ENCODE measurements at places on chromosomes 7 and 10.

DNA sequence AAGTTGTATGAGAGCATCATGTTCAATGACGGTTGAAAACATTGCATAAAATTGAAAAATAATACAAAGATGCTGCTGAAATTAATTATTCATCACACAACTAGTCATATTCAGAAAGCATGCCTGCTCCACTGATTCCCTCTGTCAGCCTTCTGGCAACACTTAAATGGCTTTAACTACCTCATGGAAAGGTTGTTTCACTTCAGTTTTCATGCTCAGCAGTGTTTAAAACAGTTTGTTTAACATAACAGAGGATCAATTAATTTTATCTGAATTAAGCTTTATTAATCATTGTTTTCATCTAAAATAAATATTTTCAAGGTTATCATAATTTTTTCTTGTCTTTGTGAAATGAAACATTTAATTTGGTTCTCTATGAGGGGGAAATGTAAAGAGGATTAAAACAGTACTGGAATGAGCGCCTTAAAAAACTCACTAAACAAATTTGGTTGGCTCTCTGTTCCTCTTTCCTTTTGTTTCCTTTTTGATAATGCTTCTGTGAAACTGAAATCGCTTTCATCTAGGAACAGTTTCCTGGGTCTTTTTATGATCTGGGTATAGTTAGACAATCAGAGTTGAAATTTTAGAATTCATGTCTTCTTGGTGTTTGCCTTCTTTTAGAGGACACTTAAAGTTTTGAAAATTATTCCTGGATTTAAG is 427.4 kb downstream of the SH2D4B start:
- DNase-seq: no peak

DNA sequence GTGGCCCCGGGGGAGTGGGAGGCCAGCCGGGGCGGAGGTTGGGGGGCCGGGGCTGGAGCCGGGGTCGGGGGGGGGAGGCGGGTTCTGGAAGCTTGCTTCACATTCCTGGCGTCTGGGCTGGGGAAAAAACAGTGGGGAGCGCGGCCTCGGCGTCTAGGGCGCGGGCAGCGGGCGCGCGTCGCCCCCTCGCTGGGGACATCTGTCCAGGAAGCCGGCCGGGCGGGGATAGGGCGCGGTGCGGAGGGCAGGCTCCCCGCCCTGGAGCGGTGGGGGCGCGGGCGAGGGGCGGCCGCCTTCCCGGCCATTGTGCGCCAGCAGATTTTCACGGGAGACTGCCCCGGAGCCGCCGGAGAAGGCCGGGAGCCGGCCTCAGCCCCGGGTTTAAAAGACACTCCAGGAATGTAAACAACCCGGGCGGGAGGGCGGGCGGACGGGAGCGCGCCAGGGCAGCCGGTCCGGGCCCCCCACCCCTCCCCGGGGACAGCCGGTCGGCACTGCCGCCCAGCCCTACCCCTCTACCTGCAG is 1.4 kb downstream of the ZMIZ1 start:
- DNase-seq: no peak

DNA sequence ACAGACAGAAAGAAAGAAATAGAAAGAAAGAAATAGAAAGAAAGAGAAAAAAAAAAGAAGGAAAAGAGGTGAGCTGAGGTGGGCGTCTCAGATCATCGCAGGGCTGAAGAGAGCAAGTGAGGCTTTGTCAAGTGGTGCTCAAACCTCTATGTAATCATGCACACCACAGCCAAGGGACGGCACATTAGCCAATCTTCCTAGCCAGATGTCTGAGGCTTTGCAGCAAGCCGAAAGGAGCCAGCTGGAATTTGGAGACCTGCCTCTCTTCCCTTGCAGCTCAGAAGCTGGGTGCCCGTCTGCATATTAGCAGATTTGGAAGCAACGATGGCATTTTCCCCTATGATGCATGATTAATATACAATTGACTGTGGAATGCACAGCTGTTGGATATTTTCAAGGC is 52.5 kb downstream of the ADRA2A start:
- DNase-seq: no peak

GRCh38 chr10:46330894-46331293 is 44.1 kb downstream of the ANTXRL start:
- DNase-seq: no peak

GRCh38 chr7:127961786-127962453 is 69.3 kb downstream of the LRRC4 start:
- DNase-seq: no peak

- no peak for DNase-seq
These were observed 3.9 kb upstream of the CDK6 start for GRCh38 chr7:92840316-92840715.

GRCh38 chr7:112104120-112104519 is 102.1 kb downstream of the DOCK4 start:
- no peak for DNase-seq

GRCh38 chr7:116259871-116260440 is 49.6 kb downstream of the TES start:
- DNase-seq: no peak

DNA sequence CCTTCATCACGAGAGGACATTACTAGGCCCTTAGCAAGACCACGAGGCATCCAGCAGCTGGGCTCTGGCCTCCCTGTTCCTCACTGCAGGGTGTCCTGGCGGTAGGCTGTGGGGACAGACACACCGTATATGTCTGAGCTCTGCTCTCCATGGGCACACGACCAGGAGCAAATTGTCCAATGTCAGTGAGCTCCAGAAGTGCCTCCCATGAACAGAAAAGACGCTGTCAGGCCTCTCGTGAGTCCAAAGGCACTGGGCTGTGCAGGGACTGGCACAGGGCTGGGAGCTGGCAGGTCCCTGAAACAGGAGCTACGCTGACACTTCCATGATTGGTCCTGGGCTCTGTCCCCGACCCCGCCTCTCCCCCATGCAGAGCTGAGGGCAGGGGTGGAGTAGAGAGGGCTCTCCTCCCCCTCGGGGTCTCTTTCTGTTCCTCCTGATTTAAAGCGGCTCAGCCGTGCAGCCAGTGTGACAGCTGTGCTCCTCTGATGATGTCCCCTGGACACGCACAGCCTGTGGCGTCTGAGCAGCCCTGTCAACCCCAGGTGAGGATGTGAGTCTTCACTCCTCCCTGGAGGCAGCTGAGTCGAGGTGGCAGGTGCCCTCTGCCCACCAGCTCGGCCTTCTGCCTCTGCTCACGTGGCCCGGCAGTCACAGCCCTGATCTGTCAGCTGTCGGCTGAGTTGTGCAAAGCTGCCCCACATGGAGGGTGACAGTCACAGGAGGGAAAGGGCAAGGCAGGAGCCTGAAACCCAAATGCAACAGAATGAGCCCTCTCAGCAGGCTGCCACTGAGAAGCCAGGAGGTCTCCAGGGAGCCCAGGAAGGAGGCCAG is 13.0 kb downstream of the ANTXRL start:
- DNase-seq: no peak

DNA sequence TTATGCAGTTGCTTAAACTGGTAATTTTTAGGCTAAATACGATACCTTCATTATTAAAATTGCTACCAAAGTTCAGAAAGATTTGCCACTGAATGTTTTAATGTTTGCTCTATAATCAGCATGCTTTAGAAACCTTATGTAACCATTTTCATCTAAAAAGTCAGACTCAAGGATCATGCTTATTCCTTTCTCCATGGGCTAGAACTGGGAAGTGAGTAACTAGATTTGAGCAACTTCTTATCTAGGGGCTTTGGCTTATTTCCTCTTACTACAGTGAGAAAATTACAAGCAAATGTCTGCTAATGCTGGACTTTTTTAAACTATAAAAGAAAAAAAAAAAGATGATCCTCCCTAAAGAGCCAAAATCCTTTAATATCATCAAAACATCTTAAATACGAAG is 215.9 kb downstream of the CRPPA start:
- no peak for DNase-seq

DNA sequence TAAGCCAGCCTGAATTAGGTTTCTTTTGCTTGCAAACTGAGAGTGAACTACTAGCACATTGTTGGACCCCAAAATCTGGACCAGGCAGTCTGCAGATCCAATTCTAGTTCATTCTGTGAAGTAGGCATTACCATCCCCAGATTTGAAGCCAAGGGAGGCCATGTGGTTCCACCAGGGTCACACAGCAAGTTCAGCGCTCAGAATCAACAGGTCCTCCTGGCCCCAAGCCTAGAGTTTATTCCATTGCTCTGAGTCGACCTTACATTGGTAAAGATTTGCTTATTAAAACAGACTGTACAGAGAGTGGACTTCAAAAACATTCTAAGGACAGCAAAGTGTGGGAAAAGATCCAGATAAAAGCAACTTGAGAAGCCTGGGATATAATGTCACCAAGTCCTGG is 50.9 kb downstream of the AFAP1L2 start:
- no peak for DNase-seq

- DNase-seq: no peak
These were observed 99.5 kb upstream of the MXI1 start for GRCh38 chr10:110107887-110108286.

- no peak for DNase-seq
These were observed 290.7 kb downstream of the KLF6 start for GRCh38 chr10:3494131-3494837.

DNA sequence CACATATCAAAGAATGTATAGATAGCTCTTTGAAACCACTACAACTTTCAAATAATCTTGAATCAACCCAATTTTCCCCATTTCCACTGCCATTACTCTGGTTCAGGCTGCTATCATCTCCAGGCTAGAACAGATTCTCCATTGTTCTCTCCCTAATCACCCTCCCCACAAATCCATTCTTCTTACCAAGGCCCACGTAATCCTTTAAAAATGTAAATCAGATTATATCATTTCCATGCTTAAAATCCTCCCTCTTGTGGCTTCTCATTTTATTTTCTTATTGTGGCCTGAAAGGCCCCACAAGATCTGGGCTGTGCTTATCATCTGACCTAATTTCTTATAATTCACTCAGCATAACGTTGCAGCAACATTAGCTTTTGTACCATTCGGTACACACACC is 3.0 kb upstream of the PON1 start:
- no peak for DNase-seq

- no peak for DNase-seq
These were observed 30.1 kb downstream of the NUDCD3 start for GRCh38 chr7:44460325-44460724.

DNA sequence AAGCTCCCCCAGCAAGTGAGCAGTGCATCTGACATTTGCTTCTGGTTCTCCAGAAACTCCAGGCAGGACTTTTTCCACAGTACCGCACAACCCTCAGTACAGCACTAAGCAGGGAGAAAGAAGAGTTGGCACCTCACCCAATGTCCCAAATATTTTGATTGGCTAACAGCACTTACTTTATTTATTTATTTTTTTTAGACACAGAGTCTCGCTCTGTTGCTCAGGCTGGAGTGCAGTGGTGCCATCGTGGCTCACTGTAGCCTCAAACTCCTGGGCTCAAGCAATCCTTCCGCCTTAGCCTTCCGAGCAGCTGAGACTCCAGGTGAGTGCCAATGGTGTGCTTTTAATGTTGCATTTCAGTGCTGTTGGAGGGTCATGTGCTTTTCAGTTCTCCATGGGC is 200.3 kb upstream of the ZMIZ1 start:
- DNase-seq: no peak

DNA sequence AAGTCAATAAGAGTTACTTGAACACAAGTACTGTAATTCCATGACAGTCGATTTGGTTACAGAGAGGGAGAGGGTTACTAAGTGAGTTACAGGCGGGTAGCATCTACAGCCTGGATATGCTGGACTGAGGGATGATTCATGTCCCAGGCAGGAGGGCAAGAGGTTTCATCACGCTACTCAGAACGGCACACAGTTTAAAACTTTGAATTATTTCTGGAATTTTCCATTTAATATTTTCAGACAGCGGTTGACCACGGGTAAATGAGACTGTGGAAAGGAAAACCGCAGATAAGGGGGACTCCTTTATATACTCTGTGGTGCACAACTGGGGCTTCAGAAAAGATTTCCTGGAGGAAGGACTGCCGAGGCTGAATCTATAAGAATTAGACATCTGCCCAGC is 25.7 kb upstream of the LRRC4 start:
- no peak for DNase-seq

- no peak for DNase-seq
These were observed 74.5 kb downstream of the DGKB start for GRCh38 chr7:14828053-14828452.

GRCh38 chr7:138978541-138979184 is 2.5 kb downstream of the KIAA1549 start:
- no peak for DNase-seq

DNA sequence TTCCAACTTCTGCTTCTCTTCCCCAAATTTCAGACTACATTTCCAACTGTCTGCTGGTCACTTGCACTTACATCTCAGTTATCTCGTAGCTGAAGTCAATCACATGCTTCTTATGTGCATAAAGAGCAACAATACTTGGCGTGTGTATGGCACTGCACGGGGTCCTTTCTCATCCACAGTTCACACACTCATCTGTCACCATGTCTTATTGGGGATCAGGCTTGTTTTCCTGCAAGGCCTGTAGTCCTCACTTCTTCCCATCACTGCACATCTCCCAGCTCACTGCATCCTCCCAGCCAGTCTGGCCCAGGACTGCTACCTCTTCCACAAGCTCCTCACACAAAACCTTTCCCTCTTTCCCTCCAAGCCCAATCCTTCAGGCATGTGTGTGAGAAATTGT is 35.3 kb downstream of the NUDCD3 start:
- no peak for DNase-seq

DNA sequence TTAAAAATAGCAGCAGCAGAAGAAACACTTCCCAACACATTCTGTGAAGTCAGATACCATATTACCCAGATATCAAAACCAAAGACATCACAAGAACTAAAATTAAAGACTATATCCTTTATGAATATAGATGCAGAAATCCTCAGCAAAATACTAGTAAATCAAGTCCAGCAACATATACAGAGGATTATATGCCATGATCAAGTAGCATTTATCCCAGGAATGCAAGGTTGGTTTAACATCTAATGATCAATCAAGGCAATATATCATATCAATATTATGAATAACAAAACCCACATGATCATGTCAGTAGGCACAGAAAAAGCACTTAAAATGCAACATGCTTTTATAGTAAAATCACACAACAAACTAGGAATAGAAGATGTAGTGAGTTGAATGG is 88.1 kb downstream of the RPS24 start:
- DNase-seq: no peak

DNA sequence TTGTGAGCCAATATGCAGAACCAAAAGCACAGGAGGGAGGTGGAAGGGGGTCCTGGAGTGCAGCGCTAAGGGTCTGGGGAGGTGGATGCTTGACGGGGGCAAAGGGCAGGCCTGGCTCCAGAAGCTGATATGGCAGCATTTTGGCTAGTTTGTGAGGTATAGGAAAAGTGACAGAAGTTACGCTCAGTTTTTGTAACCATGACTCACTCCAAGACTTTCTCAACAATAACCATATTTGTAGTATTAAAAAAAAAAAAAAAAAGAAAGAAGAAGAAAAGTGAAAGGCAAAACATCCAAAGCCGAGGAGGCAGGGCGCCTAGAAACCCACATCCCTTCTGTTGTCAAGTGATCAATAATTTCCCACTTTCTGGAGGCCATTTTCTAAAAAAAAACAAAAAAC is 92.3 kb downstream of the RNF216 start:
- no peak for DNase-seq

GRCh38 chr7:2282185-2282751 is 32.0 kb downstream of the SNX8 start:
- no peak for DNase-seq

- no peak for DNase-seq
These were observed 10.9 kb upstream of the INPP5A start for GRCh38 chr10:132526676-132527075.

Data from right renal cortex interstitium (tissue), 3 donors.